ENCODE measurements at places on chromosomes 7 and 10.

DNA sequence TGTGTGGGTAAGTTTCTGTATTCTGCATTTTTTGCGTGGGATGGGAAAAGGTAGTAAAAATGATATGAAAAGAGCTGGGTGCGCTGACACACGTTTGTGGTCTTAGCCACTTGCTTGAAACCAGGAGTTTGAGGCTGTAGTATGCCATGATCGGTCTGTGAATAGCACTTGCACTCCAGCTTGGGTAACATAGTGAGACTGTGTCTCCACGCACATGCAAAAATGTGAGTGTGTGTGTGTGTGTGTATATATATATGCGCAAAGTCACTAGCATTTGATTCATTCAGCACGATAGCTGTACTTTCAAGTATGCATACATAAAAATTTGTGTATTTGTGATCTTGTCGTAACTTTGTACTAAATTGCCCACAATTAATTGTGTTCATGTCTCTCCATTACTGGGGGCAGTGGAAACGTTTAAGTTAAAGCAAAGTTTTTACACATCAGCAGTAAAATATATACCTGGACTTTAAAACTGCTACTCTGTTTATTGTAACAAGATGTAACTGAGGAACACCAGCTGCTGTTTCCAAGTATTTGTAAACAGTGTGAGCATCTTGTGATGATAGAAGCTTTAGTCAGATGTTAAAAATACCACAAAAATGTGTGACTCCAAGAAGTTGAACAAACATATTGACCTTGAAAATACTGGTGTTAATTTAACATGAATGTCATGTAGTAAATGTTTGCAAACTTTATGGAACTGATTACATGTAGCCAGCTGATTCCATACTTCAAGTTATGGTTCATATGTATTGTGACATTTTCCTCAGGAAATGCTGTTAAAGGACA lies 1.6 kb downstream of the ZRANB1 start:
- DNase-seq = no peak

DNA sequence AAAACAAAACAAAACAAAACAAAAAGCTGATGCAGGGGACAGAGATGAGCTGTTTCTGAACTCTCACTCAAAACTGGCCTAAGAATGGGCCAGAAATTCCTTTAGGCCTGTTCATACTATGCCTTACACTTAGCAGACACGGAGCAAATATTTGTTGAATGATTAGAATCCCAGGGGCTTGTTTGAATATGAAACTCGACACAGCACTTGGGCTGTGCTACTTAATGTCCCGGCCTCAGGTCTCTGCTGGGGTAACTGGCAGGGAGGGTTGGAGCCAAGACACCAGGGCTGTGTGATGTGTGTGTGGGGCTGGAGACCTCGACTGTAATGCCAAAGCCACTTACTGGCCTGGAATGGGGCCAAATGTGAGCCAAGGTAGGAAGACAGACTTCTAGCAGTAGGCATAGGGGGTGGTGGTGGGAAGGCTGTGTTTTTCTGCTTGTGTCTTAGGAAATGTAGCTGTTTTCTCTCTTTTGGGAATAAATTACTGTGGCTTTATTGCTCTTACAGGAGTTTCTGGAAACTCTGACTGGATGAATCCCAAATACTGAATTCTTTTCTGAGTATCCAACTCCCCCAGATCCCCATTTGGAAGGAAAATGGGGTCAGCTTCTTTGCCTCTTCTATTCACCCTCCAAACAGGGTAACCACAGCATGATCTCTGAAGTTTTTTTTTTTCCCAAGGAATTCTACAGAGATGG lies 66.7 kb downstream of the EMX2 start:
- no peak for DNase-seq

- DNase-seq = no peak
Observed at GRCh38 chr10:88437411-88437810, 145.7 kb downstream of the RNLS start.

DNA sequence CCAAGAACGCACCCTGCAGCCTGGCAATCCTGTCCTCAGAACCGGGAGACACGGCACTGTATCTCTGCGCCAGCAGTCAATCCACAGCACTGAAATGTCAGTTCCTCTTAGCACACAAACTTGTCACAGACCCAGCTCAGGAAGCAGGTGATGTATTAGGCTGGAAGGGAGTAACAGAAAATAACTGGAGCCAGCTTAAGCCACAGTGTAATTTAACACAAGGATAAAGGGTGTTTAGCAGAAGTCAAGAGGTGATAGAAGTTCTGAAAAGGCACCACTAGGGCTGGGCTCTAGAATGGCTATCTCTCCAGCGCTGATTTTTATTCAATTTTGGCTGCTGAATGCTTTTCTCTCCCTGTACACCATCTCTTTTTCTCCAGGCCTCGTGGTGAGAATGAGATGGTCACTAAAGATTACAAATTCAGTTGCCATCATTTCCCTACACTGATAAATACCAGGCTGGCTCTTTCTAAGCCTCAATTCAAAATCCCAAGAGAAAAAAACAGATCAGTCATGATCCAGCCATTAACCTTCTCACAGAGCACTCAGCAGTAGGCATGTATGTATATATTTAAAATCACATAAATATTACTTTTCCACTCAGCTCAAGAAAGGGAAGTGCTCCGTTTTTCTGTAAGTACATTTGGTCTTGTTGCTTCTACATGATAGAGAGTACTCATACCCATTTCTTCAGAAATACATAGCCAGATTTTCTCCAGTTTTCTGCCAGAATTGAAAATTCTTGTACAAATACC lies 102.7 kb upstream of the PRSS1 start:
- DNase-seq = no peak

GRCh38 chr7:7438851-7439250 lies 96.8 kb downstream of the COL28A1 start:
- no peak for DNase-seq

DNA sequence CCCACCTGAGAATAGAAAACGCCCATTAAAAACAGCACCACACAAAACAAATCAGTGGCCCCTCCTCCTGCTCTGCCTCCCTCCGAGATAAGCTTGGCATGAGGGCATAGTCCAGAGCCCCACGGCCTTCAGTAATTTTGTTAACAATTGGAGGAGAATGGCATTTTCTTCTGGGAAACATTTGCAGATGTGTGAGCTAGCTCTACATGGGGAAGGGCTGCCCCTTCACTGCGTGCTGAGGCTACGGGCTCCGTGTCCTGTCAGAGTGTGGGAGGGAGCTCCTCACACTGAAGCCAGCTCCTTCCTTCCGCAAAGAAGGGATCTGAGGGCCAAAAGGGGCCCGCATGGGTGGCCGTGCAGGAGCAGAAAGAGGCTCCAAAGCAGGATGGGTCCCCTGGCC lies 15.2 kb downstream of the GRK5 start:
- no peak for DNase-seq

GRCh38 chr10:6195846-6196245 lies 6.9 kb upstream of the PFKFB3 start:
- no peak for DNase-seq

DNA sequence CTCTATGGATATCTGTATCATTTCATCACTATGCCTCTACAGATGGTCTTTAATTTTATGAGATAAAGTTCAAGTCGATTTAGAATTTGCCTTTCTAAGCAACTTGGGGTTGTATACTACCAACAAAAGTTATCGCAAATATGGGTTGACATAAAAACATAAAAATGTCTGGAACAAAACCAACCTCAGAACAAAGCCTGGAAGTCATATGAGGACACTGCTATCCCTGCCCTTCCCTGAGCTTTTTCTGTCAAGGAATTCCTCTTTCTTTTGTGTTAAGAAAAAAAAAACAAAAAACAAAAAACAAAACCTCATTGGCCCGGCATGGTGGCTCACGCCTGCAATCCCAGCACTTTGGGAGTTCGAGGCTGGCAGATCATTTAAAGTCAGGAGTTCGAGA lies 319.3 kb downstream of the CAMK1D start:
- DNase-seq = no peak

DNA sequence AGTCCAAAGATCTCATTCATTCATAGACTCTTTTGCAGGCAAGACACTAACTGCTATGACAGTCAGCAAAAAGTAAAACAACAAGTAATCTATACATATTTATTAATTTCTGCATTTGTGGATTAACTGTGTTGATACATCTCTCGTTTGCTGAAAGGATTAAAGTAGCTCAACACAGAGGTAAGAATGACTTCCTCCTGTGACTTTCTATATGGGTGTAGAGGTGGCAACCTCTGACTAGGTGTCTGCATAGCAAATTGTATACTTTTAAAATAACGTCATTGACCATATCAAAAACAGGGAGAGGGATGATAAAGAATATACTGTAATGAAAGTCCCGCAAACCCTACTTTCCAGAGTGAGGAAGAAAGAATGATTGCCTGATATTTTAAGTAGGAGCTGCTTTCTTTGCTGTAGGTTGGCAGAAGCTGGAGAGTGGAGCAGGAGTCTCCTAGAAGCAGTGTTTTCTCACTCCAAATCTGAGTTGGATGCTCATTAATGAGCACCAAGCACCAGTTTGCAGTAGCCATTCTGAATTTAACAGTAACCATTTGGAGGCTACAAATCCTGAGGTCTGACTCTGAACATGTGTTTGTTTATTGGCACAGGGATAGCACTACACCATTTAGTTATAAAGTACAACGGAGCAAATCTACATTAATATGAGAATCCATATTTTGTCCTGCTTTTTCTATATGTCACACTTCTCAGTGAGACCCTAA lies 9.2 kb upstream of the LRRN3 start:
- DNase-seq = no peak

DNA sequence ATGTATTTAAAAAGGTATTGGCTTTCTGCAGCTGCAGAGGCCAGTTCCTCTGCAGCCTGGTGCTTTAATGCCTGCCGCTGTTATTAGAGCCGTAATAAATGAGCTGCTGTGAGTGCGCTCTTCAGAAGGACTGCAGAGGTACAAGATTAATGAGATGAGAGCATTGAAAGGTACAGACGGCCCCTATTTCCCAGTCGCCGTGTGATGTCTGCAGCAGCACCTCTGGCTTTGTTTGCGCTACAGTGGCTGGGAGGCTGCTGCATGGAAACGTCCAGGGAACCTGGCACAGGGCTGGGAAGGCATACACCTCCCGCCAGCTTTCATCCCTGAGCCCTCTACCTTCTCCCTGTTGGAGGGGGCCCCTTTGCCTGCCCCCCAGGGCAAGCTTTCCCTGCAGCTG lies 383.8 kb upstream of the ZMIZ1 start:
- DNase-seq = no peak

DNA sequence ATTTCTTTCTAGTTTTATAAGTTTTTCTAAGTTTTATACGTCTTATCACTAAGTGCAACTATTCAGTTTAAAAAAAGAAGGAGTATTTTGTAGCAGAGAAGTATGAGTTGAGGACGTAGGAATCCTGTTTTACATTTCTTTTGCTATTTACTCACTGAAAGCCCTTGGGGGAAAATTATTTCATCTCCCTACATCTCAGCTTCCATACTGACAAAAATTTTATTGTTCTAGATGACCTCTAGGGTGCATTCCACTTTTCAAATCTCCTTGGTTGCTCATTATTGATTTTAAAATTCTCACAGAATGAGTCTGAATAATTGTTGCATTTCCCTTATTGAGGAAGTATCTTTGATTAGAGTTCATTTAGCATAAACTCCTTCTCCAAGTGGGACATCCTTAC lies 14.9 kb upstream of the PDK4 start:
- no peak for DNase-seq

GRCh38 chr7:147438216-147438615 lies 1152.3 kb upstream of the C7orf33 start:
- DNase-seq = no peak

DNA sequence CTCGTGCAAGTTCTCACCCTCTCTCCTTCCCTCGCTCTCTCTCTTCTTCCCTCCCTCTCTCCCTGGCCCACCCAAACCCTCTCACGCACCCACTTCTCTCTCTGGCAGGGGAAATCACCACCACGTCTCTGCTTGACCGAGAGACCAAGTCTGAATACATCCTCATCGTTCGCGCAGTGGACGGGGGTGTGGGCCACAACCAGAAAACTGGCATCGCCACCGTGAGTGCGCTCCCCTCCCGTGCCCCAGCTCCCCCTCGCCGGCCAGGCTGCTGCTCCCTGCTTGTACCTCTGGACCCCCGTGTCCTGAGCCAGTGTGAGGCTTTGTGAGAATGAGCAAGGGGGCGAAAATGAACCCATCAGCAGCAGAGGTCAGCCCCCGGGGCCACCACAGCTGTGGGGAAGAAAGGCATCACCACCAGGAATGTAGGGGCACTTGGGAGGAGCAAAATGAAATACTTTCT lies 25.5 kb downstream of the C10orf105 start:
- no peak for DNase-seq

GRCh38 chr10:109374215-109374614 lies 549.1 kb downstream of the XPNPEP1 start:
- DNase-seq = no peak

DNA sequence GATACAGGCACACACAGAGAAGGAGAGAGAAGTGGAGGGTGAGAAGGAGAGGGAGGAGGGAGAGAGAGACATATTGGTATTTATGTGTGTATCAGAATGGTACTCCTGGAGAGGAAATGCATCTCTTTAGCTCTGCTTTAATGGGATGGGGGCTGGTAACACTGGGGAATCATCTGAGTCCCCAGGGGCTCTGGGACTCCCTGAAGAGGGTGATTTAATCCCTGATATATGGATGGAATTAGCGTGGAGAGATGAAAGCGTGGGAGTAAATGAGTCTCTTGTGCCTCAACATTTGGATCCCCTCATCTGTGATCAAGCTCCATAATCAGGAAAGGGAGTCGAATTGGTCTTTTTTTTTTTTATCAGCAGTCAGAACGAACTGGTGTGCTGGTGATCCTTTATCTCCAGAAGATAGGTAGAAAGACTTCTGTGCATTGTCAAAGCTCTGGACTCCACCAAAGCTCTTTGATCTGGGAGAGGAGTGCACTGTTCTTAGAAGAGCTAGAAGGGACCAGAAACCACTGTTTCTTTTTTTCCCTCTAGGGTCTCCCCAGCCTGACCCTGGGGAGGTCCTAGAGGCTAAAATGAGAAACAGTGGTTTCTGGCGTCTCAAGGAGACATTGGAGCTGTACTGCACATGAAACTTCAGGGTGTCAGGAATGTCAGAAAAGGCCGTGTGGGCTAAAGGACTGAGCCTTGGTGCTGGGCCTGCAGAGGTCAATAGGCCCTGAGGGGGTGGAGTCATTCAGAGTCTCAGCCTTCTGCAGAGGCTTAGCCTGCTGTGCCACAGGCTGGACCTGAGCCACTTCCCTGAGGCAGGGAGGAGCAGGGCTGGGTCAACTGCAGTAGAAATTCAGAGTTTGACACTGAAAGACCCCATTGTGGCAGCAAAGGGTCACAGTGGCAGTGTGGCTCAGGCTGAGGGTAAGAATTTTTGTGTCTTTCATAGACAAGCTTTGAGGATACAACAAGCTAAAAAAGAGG lies 234.4 kb upstream of the SLC26A5 start:
- no peak for DNase-seq

GRCh38 chr7:100488333-100489095 lies 4.8 kb downstream of the NYAP1 start:
- DNase-seq = no peak

DNA sequence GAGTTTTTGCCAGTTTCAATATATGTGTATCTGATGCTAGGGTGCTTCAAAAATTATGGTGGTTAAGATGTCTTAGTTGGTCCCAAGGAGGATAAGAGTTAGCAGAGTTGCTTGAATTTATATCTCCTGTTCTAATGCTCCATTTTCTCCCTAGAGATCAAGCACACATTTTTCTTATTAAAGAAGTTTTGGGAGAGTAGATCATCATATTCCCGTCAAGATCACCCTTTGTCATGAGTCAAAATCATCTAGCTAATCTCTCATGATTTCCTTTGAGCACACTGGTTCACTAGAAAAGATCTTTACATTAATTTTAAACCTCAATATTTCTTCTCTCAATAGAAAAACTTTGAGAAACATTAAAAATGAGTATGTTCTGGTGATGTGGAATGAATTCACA lies 429.9 kb upstream of the SEMA3A start:
- DNase-seq = no peak

GRCh38 chr7:2641406-2642393 lies 9.9 kb downstream of the TTYH3 start:
- no peak for DNase-seq

GRCh38 chr7:122951006-122951405 lies 44.5 kb downstream of the TAS2R16 start:
- no peak for DNase-seq
